ENCODE measurements at places on chromosomes 7 and 10. TPM values are rescaled to one million over a fixed set of nuclear protein-coding genes. Genes with fewer than 3 reads are reported as not detected.

DNA sequence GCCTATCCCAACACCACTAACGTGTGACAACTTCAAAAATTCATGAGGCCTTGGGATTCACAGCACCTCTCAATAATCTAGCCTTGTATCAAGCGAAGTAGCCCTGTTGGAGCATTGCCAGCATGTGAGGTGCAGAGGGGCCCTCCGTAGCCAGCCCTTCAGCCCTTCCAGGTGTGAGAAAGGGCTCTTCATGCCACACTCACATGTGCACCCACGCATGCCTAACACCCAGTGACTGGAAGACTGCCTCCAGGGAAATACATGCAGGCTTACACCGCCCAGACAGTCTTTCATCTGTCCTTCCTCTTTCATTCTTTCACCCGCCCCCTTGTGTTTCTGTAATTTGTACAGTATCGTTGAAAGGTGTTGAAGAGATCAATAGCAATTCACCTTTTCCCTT lies 26.1 kb downstream of the LRRC4 start:
- no peak overlapping the region for H3K4me3 ChIP-seq
- no peak for DNase-seq
- H3K27ac ChIP-seq = no peak overlapping the region
- no peaks in the 10 kb centered on the region for H3K36me3 ChIP-seq

GRCh38 chr7:25069900-25070443 lies 55.1 kb downstream of the CYCS start:
- H3K4me1 ChIP-seq = no peaks in the 10 kb centered on the region
- H3K27me3 ChIP-seq = no peaks in the 10 kb centered on the region
- no peak overlapping the region for H3K27ac ChIP-seq
- DNase-seq = peak; percentile 66
- H3K4me3 ChIP-seq = peak overlapping the region; percentile 25
- H3K36me3 ChIP-seq = no peaks in the 10 kb centered on the region

GRCh38 chr7:44534501-44534900 lies 6.6 kb downstream of the NPC1L1 start:
- no peak overlapping the region for H3K4me3 ChIP-seq
- no peaks in the 10 kb centered on the region for H3K4me1 ChIP-seq

The COL13A1 gene
- 5.5 TPM for total RNA-seq

The CARD11 gene
- 0.71 TPM for total RNA-seq

The SCIN gene
- total RNA-seq = 0.49 TPM

The LLCFC1 gene
- not detected for total RNA-seq

DNA sequence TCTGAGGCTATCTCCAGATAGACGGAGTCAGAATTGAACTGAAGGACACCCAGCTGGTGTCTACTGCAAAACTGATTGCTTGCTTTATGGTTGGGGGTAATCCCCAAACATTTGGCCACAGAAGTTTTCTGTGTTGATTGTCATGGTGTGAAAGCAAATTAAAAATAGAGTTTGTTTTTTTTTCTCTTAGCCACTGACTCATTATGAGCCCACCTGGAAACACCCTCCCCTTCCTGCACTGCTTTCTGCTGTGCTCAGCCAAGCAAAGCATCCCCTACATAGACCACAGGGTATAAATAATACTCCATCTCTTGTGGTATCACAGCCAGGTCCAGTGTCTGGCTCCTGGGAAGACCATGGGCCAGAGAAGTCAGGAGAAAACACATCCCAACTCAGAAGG lies 6.5 kb upstream of the VWC2 start:
- no peaks in the 10 kb centered on the region for H3K27me3 ChIP-seq
- no peak for DNase-seq
- H3K4me1 ChIP-seq = no peaks in the 10 kb centered on the region

GRCh38 chr7:84058311-84059076 lies 136.1 kb downstream of the SEMA3A start:
- DNase-seq = no peak
- no peak overlapping the region for H3K4me3 ChIP-seq
- no peaks in the 10 kb centered on the region for H3K27me3 ChIP-seq

The NUTM2D gene
- 1.1 TPM for total RNA-seq

DNA sequence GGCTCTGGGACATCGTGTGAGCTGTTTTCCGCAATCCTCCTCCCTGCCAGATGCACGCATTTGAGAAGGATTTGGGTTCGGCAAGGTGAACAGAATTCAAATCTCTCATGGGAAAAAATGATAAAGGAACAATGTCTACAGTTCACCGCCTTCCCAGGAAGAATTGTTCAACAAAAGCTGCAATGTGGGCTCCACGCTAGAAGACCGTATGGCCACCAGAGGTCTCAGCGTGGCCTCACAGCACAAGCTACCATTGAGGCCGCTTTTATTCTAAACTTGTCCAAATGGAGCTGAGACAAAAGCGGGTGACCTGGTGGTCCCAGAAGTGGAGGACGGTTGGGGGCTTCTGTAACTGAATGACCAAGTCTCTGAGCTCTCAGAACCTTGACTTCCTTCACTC lies 733.1 kb downstream of the PARD3 start:
- no peaks in the 10 kb centered on the region for H3K27me3 ChIP-seq
- H3K4me1 ChIP-seq = no peaks in the 10 kb centered on the region
- H3K27ac ChIP-seq = no peak overlapping the region
- no peak for DNase-seq
- H3K4me3 ChIP-seq = no peak overlapping the region
- H3K36me3 ChIP-seq = no peaks in the 10 kb centered on the region

The PLEKHS1 gene
- not detected for total RNA-seq

The RHOBTB1 gene
- total RNA-seq = 17.5 TPM

DNA sequence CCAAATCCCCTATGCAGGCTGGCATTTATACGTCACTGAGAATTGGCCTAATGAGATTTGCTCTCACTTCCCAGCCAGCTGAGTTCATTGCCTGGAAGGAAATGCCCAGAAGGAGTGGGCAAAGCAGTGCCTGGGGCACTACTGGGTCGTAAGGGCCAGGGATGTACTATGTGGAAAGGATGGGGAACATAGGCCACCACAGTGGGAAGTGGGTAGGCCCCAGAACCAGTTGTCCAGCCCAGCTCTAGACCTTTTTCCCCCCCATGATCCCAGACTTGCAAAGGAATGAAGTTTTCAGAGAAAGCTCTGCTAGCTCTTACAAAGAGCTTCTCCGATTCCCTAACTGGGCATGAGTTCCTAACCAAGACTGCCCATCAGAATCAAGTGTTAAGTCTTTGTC lies 13.9 kb downstream of the TRPV5 start:
- no peaks in the 10 kb centered on the region for H3K4me1 ChIP-seq
- no peak for DNase-seq
- no peak overlapping the region for H3K27ac ChIP-seq
- H3K36me3 ChIP-seq = no peaks in the 10 kb centered on the region
- no peak overlapping the region for H3K4me3 ChIP-seq
- no peaks in the 10 kb centered on the region for H3K27me3 ChIP-seq

The GARIN1A gene
- total RNA-seq = 2.5 TPM

GRCh38 chr10:120803972-120804371 lies 47.2 kb upstream of the WDR11 start:
- H3K4me3 ChIP-seq = no peak overlapping the region
- no peak for DNase-seq
- H3K27me3 ChIP-seq = no peaks in the 10 kb centered on the region
- no peak overlapping the region for H3K27ac ChIP-seq
- H3K4me1 ChIP-seq = no peaks in the 10 kb centered on the region
- H3K36me3 ChIP-seq = no peaks in the 10 kb centered on the region

The SPDYE2B gene
- not detected for total RNA-seq

The GJC3 gene
- 0.33 TPM for total RNA-seq

- H3K4me3 ChIP-seq = no peak overlapping the region
- no peaks in the 10 kb centered on the region for H3K36me3 ChIP-seq
- no peaks in the 10 kb centered on the region for H3K4me1 ChIP-seq
- no peak overlapping the region for H3K27ac ChIP-seq
These were observed 5.8 kb upstream of the DDIT4 start for GRCh38 chr10:72267819-72268399.

DNA sequence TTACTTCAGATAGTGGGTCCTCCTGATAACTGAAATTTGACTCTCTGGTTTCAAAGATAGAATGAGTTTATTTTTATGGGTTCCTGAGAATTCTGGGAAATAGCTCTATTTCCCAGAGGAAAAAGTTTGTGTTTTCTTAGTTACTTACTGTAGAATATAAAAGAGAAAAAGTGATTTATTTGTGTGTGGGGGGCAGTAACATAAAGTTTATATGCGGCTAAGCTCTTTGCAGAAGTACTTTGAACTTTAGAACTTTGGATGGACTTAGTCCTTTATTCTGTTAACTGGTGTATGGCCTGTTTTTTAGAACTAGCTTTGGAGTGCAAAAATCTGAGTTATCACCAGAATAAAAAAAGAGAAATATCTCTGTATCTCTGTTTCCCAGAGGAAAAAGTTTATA lies 157.1 kb downstream of the BBS9 start:
- no peaks in the 10 kb centered on the region for H3K27me3 ChIP-seq
- no peak for DNase-seq
- H3K4me1 ChIP-seq = no peaks in the 10 kb centered on the region
- H3K27ac ChIP-seq = no peak overlapping the region
- no peak overlapping the region for H3K4me3 ChIP-seq

The GIMAP2 gene
- total RNA-seq = 16.4 TPM

- H3K4me3 ChIP-seq = no peak overlapping the region
- DNase-seq = no peak
- no peak overlapping the region for H3K27ac ChIP-seq
- H3K4me1 ChIP-seq = peaks cover 54% of the 10 kb centered on the region
- H3K36me3 ChIP-seq = peaks cover 3% of the 10 kb centered on the region
These were observed 11.4 kb downstream of the BCAP29 start for GRCh38 chr7:107591421-107591820.

The PTN gene
- 52.3 TPM for total RNA-seq

DNA sequence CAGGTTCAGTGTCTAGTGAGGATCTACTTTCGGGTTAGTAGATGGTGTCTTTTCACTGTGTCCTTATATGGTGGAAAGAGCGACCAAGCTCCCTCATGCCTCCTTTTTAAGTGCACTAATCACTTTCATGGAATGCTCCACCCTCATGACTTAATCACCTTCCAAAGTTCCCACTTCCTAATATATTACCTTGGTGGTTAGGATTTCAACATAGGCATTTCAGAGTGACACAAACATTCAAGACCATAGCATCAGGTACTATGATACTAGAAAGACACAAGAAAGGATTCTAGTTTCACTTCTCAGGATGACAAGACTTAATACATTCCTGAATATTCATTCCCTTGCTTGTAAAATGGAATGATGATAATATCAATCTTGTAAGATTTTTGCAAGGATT lies 119.1 kb upstream of the FAM3C start:
- H3K4me3 ChIP-seq = no peak overlapping the region
- no peak for DNase-seq
- H3K27ac ChIP-seq = no peak overlapping the region

DNA sequence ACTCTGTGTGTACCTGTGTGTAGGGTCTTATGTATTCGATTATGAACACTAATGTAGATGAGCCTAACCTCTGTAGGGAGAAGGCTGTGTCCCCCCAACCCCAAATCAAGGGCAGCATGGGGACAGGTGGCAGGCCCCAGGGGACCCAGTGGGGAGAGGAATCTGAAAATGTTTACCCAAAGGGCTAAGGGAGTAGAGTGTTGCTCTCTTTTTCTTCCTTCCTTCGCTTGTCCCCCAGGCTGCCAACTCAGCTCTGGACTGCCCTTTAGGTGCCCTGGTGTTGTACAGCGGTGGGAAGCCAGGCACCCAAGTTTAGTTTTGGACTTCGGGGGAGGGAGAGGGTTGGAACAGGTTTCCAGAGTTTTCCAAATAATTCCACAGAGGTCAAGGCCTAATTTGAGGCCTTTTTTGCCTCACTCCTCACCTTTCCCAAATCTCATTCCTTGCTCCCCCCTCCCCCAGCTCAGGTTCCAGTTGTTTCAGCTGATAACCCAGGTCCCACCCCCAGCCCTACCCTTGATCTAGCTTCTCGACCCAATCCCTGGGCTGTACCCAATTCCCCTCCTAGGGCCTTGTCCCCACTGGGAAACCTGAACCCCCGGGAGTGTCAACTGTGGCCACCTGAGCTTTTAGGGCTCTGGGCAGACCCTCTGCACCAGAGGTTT lies 9.1 kb upstream of the PAX2 start:
- H3K36me3 ChIP-seq = no peaks in the 10 kb centered on the region
- no peak overlapping the region for H3K4me3 ChIP-seq
- peaks cover 47% of the 10 kb centered on the region for H3K27me3 ChIP-seq
- no peak for DNase-seq

DNA sequence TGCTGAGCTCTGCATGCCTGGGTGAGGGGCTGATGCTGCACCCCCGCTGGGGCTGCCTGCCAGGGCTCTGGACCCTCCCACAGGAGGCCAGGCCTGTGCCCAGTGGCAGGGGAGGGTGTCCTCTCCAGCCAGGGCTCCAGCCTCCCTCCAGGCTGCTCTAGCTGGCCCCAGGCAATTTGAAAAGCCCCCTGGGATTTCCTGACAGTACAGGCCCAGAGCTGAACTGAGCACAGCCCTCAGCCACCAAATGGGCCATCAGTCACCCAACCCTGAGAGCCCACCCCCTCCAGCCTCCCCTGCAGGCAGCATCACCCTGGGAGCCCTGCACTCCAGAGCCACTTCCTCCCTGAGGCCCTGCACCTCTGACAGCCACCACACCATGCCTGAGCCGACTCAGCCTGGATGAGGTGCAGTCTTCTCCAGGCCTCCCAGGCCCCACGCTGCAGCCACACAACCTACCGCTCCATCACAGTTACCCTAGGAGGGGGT lies 101.8 kb upstream of the RET start:
- H3K27ac ChIP-seq = no peak overlapping the region
- peak; percentile 49 for DNase-seq
- H3K4me1 ChIP-seq = no peaks in the 10 kb centered on the region
- no peaks in the 10 kb centered on the region for H3K36me3 ChIP-seq

- no peaks in the 10 kb centered on the region for H3K36me3 ChIP-seq
- H3K27ac ChIP-seq = no peak overlapping the region
- no peaks in the 10 kb centered on the region for H3K27me3 ChIP-seq
- H3K4me1 ChIP-seq = no peaks in the 10 kb centered on the region
- peak; percentile 84 for DNase-seq
- no peak overlapping the region for H3K4me3 ChIP-seq
These were observed 149.6 kb downstream of the C10orf105 start for GRCh38 chr10:71569775-71570588.

- H3K4me3 ChIP-seq = no peak overlapping the region
- no peaks in the 10 kb centered on the region for H3K4me1 ChIP-seq
- no peaks in the 10 kb centered on the region for H3K36me3 ChIP-seq
- no peak overlapping the region for H3K27ac ChIP-seq
- no peak for DNase-seq
These were observed 103.9 kb upstream of the STK17A start for GRCh38 chr7:43479042-43479441.

- H3K27ac ChIP-seq = no peak overlapping the region
- H3K27me3 ChIP-seq = no peaks in the 10 kb centered on the region
- no peak overlapping the region for H3K4me3 ChIP-seq
- no peak for DNase-seq
- H3K4me1 ChIP-seq = peaks cover 1% of the 10 kb centered on the region
- no peaks in the 10 kb centered on the region for H3K36me3 ChIP-seq
These were observed 415.9 kb downstream of the RPS24 start for GRCh38 chr10:78449554-78449953.

DNA sequence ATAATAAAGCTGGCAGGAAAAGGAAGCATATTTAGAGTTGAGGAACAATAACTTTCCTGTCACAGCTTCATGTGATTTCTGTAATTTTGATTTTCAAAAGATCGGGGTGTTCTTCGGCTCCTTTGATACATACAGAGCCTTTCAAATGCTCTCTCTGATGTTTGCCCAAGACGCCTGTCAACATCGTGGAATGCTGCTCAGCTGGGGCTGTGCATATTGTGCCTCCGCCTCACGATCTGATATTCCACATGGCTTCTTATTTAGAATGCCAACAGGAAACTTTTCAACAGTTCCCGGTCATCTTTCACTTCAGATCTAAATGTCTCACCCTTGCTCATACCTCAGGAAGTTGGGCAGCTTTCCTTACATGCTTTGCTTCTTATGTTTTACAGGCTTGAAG lies 7.3 kb downstream of the NPY start:
- H3K36me3 ChIP-seq = no peaks in the 10 kb centered on the region
- no peak for DNase-seq
- no peak overlapping the region for H3K4me3 ChIP-seq
- H3K27ac ChIP-seq = no peak overlapping the region
- no peaks in the 10 kb centered on the region for H3K4me1 ChIP-seq
